ENCODE measurements at places on chromosomes 4 and X.

GRCh38 chr4:2944586-2945526 is 18.4 kb downstream of the NOP14 start:
- no peak for DNase-seq

DNA sequence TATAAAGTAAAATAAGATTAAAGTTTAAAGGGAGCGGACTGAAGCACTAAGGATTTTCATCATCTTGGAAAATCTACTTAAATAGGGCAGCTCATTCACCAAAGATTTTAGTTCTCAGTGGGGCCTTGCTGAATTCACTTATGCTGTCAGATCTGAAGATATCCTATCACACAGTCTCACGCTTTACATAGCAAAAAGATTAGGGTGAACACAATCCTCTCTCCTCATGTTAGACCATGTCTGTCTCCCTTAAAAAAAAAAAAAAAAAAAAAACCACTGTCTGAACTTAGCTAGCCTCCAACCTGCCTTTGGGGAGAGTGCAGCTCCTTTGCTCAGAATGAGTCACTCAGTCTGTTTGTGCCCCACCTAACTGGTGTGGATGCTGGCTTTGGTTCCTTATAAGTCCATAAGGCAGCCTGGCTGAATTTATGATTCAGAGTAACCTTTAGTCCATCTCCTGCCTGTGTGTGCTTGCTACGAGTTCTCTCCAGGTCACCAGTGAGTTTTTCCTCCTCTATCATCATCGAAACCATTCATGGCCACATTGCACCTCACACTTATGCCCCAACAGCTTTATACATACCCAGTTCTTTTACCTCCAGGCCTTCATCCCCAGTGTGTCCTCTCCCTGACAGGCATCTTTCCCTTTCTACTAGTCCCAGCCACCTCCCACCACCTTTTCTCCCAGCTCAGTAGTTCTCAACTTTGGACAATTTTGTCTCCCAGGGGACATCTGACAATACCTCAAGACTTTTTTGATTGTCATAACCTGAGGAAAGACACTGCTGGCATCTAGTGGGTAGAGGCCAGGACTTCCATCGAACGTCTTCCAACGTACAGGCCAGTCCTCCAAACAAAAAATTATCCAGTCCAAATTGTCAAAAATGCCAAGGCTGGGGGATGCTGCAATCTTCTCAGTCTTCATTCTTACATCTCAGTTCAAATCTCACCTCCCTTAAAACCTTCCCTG is 220.7 kb upstream of the EMCN start:
- DNase-seq = no peak

DNA sequence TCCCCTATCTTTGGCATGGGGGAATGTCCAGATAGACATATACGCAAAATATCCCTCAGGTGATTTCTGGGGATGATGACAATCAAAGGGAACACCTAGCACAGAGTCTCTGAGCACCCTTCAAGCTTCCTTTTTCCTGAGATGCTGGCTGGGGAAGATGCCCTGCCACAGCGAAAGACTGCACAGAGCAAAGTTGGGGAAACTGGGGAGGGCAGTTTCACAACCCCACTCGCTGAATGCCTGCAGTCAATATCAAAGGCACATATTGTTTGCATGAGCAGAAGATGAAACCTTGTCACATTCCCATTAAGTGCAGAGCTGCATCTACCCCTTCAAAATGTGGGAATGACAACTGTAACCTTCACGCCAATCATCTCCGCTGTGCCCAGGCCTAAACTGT is 2.6 kb downstream of the GPC4 start:
- no peak for DNase-seq

- DNase-seq = no peak
Observed at GRCh38 chr4:116551806-116552205, 533.6 kb downstream of the TRAM1L1 start.

DNA sequence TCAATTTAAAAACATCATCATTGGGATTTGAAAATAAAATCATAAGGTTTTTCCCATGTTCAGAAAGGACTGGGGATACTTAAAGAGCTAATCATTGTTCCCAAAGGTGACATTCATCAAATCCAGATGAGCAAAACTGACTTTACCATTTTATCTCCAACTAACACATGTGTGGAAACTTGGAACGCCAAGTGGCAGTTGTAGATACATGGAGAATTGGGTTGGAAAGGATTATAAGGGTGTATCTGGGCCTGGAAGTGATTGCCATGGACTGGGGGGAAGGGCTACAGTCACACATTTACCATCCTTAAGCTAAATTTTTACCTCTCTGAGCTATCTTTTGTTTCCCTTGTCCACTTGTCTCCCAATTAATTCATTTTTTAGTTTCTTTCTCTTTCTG is 203.4 kb downstream of the SLC39A8 start:
- DNase-seq = no peak

GRCh38 chrX:94045724-94046123 is 371.7 kb downstream of the FAM133A start:
- no peak for DNase-seq

DNA sequence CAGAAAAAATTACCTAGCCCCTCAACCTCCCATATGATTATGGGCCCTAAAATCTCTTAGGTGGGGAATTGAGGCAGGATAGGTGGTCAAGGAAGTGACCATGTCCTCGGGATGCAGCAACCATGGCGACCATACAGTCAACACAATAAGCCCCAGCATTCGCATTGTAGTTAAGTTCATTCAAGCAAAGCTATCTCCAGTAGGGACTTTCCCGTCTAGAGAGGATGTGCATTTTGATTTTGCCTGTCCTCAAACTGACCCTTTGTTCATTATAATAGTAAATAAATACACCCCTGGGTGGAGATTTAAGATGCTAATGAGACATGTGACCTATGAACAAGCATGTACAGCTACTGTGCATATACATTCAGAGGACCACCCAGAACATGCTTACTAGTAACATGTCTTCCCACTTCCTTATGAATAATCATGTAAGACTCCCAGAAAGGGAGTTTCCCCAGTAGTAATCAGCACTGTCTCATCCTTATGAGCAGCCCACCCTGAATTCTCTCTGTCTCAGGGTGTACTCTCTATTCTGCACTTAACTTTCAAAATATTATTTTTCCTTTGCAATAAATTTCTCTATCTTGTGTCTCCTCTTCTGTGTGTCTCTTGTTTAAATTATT is 74.3 kb downstream of the NUDT11 start:
- DNase-seq = peak; percentile 19

DNA sequence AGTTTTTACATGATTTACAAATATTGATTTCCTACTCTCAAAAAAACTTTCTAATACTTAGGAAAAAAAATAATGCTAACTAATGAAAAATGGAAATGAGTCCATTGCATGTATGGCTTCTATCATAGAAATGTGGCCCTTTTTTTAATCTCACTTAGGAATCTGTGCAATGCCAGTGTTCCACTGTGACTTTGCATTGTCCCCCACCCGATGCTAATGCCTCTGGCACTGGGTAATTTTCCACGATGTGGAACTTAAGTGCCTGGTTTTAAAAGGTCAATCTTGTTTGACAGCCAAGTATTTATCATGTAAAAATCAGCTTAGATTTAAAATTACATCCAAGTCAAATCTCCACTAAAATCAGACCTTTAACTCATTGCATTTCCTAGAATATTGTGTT is 53.1 kb downstream of the SPATA4 start:
- DNase-seq = no peak

DNA sequence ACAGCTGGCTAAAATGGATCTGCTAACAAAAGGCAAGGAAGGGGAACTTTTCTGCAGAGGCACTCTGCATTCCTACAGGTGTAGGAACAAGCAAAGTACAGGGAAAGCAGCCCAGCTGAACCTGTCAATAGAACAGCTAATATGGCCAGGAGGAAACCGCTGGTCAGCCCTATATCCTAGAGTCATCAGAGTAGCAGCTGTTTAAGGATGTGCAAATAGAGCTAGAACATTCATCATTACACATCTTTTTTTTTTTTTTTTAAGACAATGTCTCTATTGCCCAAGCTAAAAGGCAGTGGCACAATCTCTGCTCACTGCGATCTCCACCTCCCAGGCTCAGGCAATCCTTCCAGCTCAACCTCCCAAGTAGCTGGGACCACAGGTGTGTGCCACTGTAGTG is 163.0 kb downstream of the BTC start:
- no peak for DNase-seq

- peak; percentile 3 for DNase-seq
Observed at GRCh38 chr4:64330143-64330542, 79.1 kb downstream of the TECRL start.

GRCh38 chrX:30865015-30865414 is 24.0 kb downstream of the TAB3 start:
- peak; percentile 30 for DNase-seq

GRCh38 chr4:105558277-105558676 is 5.9 kb downstream of the ARHGEF38 start:
- DNase-seq = no peak

DNA sequence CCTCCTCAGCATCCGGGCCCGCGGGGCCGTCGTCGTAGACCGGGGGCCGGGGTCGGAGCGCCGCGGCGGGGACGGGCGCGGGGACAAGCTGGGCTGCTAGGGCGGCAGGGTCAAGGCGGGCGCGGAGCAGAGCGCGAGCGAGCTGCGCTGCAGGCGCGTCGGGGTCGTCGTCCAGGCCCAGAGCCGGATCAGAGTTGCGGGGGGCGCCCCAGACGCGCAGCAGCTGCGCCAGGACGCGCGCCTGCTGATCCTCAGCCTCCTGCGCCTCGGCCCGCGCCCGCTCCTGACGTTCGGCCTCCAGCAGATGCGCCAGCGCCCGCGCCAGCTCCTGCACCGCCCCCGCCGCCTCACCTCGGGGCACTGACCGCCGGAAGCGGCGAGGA is 3.5 kb downstream of the PCSK1N start:
- no peak for DNase-seq

GRCh38 chr4:128337863-128338262 is 50.2 kb upstream of the PGRMC2 start:
- DNase-seq = no peak

DNA sequence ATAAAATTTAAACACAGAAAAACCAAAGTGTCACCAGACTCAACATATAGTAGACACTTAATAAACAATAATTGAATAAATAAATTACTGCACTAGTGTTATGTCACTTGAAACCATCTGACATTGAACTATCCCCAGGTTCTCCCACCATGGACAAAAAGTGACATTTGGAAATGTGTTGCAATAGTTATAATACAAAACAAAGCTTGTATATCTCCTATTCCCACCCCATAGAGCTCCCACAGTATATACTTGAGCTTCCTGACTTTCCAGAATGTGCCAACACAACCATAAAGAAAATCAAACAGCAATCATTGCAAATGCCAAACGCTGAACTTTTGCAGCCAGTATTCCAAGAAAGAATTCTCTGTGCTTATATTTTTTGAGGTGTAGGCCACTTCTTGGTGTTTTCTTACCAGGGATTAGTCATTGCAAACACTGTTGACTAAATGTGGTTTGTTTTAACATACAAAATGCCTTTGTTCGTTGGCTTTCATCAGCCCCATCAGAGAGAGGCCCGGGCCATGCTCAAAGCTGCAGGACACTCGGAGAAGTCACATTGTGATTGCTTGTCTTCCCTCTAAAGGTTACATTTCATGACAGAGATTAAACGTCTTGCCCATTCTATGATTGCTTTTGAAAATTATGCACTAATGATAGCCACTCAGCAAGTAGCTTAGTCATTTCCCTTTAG is 33.8 kb downstream of the PPARGC1A start:
- no peak for DNase-seq

GRCh38 chr4:145935253-145936141 is 3.1 kb downstream of the ZNF827 start:
- peak; percentile 76 for DNase-seq

DNA sequence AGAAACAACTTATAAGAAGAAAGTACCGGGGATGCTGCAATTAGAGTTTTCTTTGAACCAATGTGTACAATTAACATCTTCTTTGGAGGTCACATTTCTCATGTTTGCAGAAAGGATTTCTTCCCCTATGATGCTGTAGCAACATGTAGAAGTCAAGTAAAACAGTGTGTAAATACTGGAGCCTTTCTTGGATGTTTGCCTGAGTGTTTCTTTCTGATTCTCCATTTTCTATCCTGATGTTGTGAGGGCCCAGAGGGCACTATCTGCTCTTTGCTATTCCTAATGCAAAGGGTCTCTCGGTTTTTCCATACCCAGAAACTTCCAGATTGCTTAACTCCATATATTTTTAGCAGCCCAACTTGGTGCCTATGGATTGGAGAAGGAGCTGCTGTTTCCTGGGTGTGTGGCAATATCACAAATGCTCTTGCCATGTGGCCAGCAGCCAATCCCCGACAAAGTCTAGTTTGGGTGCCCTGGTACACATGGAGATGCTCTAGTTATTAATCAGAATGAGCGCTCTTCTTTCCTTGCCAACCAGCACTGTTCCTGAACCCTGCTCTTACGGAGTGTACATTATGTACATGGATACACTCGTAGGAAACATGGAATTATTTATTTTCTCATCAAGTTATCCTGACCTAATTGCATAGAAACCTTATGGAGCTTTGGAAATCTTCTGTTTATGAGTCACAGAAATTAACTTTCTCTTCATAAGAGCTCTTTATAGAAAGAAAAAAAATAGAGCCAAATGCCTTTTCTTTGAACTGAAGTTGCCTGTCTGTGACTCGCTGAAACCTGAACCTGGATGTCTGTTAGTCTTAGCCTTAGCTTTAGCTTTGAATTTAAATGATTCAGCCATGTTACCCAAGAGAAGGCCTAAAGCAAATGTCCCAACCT is 67.0 kb upstream of the GPC4 start:
- no peak for DNase-seq

GRCh38 chr4:65014078-65014477 is 604.8 kb upstream of the TECRL start:
- DNase-seq = no peak

- DNase-seq = no peak
Observed at GRCh38 chrX:44105228-44105913, 132.2 kb upstream of the NDP start.

GRCh38 chrX:71638409-71638808 is 20.1 kb upstream of the CXCR3 start:
- DNase-seq = no peak

DNA sequence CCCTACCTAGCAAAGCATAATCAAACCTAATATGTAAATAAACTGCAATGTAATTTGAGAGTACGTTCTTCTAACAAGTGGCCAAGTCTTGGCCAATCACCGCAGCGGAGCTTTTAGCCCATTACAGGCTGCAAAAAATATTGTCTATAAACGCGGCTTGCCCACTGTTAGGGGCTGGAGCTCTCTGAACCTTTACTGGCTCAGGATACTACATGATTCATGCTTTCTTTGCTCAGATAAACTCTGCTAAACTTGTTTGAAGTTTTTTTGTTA is 990 bp upstream of the HADH start:
- no peak for DNase-seq

GRCh38 chrX:69028761-69029120 is 136.5 kb downstream of the PJA1 start:
- DNase-seq = no peak

GRCh38 chr4:155944516-155944915 is 9.2 kb downstream of the CTSO start:
- DNase-seq = no peak

GRCh38 chr4:71259280-71259679 is 79.5 kb upstream of the SLC4A4 start:
- DNase-seq = no peak

- DNase-seq = peak; percentile 62
Observed at GRCh38 chr4:6633091-6633906, 7.2 kb upstream of the MRFAP1 start.

GRCh38 chr4:71026086-71026485 is 32.6 kb downstream of the DCK start:
- no peak for DNase-seq

GRCh38 chr4:12499693-12500092 is 984.4 kb downstream of the RAB28 start:
- DNase-seq = no peak

GRCh38 chr4:26937139-26937538 is 76.5 kb downstream of the STIM2 start:
- peak; percentile 15 for DNase-seq
